B cell (primary cell): ENCODE measurements at places on chromosomes 2 and 18.

DNA sequence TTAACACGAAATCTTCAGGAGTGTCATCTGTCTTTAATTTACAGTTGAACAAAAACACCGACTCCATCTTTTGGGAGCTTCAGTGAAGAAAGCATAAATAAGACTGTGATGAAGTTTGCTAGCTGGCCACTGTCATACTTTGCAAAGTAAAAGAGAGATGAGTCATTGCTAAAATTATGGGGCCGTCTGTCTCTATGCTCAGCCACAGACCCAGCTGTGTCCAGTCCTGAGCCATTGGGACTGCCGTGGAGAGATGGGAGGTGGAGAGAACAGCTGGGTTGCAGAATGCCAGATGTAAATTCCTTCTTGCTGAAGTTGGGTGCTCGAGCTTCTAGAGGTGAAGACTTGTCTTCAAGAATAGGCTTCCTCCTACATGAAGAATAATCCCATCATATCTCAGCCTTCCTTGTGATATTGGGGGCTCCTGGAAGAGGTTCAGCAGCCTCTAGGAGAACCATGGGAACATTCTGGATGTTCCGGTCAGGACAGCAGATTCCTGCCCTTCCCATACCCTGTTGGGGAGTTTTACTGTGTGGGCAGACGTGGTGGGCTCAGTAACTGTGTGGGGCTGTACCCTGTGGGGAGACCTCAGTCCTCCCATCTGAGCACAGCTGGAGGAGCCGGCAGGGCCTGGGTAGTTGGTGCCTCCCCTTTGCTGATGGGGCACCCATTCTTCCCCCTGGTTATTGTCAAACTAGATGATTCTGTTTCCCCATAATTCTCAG is 71.1 kb downstream of the LDLRAD4 start:
- H3K4me3 ChIP-seq: no peak overlapping the region
- DNase-seq: no peak
- H3K4me1 ChIP-seq: no peaks in the 10 kb centered on the region
- H3K27me3 ChIP-seq: no peaks in the 10 kb centered on the region
- H3K27ac ChIP-seq: no peak overlapping the region

DNA sequence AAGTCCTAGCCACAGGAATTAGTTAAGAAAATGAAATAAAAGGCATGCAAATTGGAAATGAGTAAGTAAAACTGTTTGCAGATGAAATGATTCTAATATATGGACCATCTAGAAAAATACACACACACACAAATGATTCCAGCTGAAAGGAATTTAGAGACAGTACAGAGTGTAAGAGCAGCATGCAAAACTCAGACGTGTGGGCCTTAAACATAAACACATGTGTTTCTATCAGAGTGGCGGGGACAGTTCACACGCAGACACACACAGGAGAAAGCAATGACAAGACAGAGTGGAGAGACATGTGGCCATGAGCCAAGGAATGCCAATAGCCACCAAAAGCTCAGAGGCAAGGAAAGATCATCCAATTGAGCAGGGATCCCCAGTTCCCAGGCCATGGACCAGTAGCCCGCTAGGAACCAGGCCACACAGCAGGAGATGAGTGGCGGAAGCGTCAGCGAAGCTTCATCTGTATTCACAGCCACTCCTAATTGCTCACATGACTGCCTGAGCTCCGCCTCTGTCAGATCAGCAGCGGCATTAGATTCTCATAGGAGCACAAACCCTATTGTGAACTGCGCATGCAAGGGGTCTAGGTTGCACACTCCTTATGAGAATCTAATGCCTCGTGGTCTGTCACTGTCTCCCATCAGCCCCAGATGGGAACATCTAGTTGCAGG is 155.4 kb downstream of the ARL4C start:
- H3K27me3 ChIP-seq: peaks cover 12% of the 10 kb centered on the region
- no peak overlapping the region for H3K27ac ChIP-seq
- peaks cover 3% of the 10 kb centered on the region for H3K4me1 ChIP-seq
- H3K36me3 ChIP-seq: no peaks in the 10 kb centered on the region
- DNase-seq: no peak
- no peak overlapping the region for H3K4me3 ChIP-seq

DNA sequence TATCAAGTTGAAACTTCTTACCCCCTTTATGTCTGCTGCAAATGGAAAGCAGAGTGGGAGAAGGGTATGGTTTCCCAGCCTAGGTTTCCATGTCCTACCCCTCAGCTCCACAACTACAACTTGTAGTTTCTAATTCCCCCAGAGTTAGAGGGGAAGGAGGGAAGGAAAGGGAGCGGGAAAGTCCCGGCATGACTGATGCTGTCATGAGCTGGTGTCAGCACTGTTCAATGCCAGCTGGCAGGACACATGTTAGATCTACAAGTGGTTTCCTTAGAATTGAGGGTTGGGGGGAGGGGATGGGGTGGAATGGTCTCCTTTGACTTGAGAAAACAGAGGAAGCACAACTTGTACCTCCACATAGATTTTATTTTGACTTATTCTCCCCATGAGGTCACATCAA is 194.0 kb downstream of the MBD2 start:
- no peak for DNase-seq
- H3K27me3 ChIP-seq: no peaks in the 10 kb centered on the region
- no peaks in the 10 kb centered on the region for H3K4me1 ChIP-seq
- no peak overlapping the region for H3K4me3 ChIP-seq
- no peak overlapping the region for H3K27ac ChIP-seq
- no peaks in the 10 kb centered on the region for H3K36me3 ChIP-seq

GRCh38 chr2:235384624-235385023 is 109.2 kb upstream of the AGAP1 start:
- no peaks in the 10 kb centered on the region for H3K27me3 ChIP-seq
- no peak for DNase-seq
- H3K27ac ChIP-seq: no peak overlapping the region
- H3K4me3 ChIP-seq: no peak overlapping the region
- no peaks in the 10 kb centered on the region for H3K4me1 ChIP-seq

GRCh38 chr2:140988597-140988996 is 1142.2 kb downstream of the LRP1B start:
- H3K27me3 ChIP-seq: no peaks in the 10 kb centered on the region
- no peaks in the 10 kb centered on the region for H3K36me3 ChIP-seq
- DNase-seq: no peak
- no peak overlapping the region for H3K4me3 ChIP-seq

- H3K4me1 ChIP-seq: no peaks in the 10 kb centered on the region
- H3K27ac ChIP-seq: no peak overlapping the region
- peaks cover 3% of the 10 kb centered on the region for H3K36me3 ChIP-seq
- H3K27me3 ChIP-seq: no peaks in the 10 kb centered on the region
- no peak overlapping the region for H3K4me3 ChIP-seq
- no peak for DNase-seq
These were observed 67.0 kb downstream of the EIF5B start for GRCh38 chr2:99404039-99404796.

DNA sequence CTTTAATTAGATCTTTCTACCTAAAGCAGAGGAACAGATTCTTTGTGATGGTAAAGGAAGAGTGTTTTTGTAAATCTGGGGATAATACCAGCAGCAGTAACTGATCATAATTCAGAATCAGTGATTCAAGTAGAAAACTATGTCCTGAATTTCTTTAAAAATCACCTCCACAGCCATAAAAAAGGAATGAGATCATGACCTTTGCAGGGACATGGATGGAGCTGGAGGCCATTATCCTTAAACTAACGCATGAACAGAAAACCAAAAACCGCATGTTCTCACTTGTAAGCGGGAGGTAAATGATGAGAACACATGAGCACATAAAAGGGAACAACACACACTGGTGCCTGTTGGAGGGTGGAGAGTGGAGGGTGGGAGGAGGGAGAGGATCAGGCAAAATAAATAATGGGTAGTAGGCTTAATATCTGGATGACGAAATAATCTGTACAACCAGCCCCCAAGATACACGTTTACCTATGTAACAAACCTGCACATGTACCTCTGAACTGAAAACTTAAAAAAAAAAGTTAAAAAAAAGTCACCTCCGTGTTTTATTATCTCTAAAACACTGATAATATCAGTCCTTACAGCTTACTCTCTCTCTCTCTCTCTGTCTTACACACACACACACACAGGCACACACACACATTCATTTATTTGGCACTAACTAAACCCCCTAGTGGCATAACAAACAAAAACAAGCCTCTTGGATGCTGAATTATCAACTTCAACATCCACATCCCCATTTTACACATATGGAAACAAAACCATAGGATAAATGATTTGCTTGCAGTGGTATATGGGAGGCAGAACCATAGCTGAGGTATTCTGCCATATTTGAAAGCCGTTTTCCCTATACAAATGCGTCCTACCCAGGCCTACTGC is 1.4 kb downstream of the TM4SF20 start:
- DNase-seq: no peak
- no peaks in the 10 kb centered on the region for H3K4me1 ChIP-seq
- H3K27ac ChIP-seq: no peak overlapping the region
- no peaks in the 10 kb centered on the region for H3K27me3 ChIP-seq
